ENCODE measurements at places on chromosomes 6 and 20.
A peak's percentile ranks its signal among the peaks of the same experiment; 100 is the strongest.

GRCh38 chr6:131164506-131164905 is 29.2 kb downstream of the AKAP7 start:
- DNase-seq: no peak

- no peak for DNase-seq
Observed at GRCh38 chr20:55953201-55953600, 52.1 kb downstream of the CBLN4 start.

DNA sequence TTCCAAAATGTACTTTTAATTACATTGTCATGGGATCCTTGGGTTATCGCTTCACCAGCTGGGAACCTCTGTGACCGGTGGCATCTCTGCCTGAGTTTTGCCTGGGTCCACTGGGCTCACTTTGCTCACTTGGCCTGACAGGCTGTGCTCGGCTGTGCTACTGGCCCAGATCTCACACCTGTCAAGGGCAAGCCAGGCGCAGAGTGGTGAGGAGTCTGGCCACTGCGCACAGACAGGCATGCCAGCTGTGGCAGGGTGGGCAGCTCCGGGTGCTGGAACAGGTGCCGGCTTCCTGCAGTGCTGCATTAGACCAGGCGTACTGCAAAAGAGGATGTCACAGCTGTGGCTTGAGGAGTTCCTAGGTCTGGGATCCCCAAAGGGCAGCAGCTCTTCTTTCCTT is 489.8 kb downstream of the TENT5A start:
- DNase-seq: no peak

- DNase-seq: no peak
Observed at GRCh38 chr6:46715141-46715540, 20.0 kb downstream of the PLA2G7 start.

DNA sequence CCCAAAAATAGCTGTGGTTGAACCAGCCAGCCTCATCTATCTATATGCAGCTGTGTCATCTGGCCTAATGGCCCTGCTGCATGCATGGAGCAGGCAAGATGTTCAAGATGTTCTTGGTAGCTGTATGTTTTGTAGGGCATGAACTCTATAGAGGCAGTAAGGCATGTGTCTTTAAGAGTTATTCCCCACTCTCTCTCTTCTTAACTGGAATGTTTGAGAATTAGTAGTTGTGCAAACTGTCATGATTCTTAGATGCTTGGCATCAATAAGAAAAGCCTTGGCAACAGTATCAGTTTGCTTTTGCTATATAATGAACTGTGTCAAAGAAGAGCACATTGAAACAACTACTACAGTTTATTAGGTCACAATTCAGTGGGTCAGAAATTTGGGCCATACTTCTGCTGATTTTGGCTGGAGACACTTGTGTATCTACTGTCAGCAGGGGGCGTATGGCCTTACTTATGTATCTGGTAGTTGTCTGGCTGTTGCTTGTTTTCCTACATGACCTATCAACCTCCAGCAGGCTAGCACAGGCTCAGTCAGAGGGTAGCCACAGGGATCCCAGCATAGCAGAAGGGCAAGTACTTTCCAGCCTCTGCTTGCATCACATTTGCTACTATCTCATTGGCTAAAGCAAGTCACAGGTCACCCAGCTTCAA is 56.1 kb upstream of the LAMP5 start:
- DNase-seq: no peak

GRCh38 chr20:46152824-46153586 is 34.9 kb downstream of the CD40 start:
- DNase-seq: no peak

DNA sequence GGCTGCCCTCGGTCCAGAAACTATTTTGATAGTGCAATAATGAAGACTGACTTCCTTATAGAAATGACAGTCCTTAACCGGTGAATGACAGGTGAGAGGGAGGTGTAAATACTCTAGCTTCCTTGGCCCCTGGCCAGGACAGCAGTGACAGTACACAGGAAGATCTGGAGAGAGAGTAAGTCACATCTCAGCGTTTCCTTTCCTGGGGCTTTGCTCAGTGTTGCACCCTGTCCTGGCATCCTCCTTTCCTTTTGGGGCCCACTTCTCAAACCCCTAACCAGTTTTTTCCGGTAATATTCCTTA is 336.9 kb downstream of the CD83 start:
- DNase-seq: peak; percentile 66

GRCh38 chr6:133131621-133132465 is 109.3 kb upstream of the EYA4 start:
- DNase-seq: peak; percentile 48

GRCh38 chr20:2465100-2465499 is 5.5 kb downstream of the SNRPB start:
- no peak for DNase-seq

- no peak for DNase-seq
Observed at GRCh38 chr6:100185615-100186014, 191.6 kb upstream of the MCHR2 start.

GRCh38 chr6:2958776-2959175 is 12.6 kb downstream of the SERPINB6 start:
- DNase-seq: no peak

DNA sequence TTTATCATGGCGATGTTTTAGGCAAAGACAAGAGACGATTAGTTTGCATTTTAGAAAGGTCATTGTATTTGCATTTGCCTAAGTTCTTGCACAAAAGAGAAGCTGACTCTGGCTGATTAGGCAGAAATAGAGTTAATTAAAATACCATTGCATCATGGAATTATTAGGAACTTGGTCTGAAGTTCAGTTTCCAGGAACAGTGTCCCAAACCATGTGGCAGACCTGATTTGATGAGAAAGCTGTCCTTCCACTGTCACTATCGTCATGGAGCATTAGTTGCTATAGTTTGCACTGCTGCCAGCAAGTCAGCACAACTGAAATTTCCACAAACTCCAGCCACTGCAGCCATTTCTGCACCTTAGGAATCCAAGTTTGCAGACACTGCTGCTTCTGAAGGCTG is 24.3 kb upstream of the MCUR1 start:
- DNase-seq: no peak

GRCh38 chr20:6083926-6084325 is 30.1 kb upstream of the LRRN4 start:
- DNase-seq: no peak

DNA sequence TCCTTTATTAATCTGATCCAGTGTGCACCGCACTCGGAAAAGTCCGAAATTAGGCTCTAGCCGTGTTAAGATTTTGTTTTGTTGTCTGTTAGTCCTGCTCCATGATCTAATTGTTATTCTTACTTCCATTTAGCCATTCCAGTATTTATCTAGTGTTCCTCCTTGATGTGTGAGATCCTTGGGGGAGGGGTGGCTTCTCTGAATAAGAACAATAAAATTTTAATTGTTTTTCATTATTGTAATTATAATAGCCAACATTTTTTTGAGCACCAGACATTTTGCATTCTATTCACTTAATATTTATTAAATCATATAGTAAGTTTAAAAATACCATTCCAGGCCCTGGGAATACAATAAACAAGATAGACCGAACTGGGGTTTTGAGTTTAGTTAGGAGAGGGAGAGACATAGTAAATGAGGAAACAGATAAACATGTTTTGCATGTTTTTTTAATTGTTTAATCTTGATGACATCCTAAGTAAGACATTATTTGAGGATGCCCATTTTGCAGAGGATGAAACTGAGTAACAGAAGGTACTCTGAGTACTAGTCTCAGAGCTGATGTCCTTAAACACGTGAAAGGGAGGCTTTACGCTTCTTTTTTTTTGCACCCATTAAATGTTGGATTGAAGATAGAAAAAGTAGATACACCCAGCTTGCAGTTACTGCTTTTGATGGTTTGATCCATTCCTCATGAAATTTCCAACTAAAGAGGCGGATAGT is 1.2 kb downstream of the CBFA2T2 start:
- no peak for DNase-seq

GRCh38 chr6:36066817-36067216 is 39.2 kb downstream of the MAPK14 start:
- no peak for DNase-seq

- no peak for DNase-seq
Observed at GRCh38 chr20:44644667-44645131, 6.8 kb downstream of the ADA start.

DNA sequence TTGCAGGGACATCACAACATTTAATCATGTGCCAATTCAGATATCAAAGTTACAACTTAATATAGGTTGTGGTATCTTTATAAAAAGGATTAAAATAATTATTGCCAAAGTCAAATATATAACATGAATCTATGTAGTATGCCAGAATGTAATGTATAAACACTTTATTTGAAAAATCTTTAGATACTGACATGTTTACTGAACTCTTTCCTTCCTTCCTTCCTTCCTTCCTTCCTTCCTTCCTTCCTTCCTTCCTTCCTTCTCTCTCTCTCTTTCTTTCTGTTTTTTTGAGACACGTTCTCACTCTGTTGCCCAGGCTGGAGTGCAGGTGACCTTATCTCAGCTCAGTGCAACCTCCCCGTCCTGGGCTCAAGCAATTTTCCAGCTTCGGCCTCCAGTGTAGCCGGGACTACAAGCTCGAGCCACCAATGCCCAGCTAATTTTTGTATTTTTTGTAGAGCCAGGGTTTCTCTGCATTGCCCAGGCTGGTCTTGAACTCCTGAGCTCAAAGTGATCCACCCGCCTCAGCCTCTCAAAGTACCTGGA is 496.8 kb upstream of the CITED2 start:
- no peak for DNase-seq

DNA sequence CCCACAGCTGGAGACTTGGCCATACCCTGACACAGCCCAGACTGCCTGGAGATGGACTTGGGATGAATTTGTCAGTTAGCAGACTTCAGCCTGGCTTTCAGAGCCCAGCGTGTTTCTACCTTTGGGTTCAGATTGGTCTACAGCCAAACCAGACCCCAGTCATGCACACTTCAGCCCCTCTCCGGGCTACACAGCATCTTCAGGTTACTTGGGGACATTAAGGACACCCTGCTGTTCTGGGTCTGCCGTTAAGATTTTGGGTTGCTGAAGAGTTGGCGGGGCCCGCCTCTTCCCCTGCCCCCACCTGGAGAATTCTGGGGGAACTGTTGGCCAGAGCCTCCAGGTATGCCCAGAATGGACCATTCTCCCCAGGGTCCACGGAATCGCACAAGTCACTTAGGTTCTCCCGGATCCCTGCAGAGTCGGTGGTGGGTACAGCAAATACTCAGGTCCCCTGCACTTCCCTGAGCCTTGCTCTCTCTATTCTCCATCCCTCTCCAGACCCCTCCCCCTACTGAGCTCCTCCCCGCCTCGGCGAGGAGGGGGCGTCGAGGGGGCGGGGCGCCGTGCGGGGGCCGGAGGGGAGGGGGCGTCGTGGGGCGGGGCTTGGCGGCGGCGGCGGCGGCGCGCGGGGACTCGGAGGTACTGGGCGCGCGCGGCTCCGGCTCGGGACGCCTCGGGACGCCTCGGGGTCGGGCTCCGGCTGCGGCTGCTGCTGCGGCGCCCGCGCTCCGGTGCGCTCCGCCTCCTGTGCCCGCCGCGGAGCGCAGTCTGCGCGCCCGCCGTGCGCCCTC is at the start of gene PTK7:
Gene PTK7 (plus strand): TSS at position 645 of the 794 bp plus-strand sequence. CDS start 175 bp downstream, outside the sequence.
- peak; percentile 79 for DNase-seq

- DNase-seq: no peak
Observed at GRCh38 chr6:11330413-11330760, 97.9 kb upstream of the NEDD9 start.

GRCh38 chr20:52312132-52312729 is 120.7 kb upstream of the ZFP64 start:
- DNase-seq: no peak

GRCh38 chr6:157471077-157471686 is 90.2 kb downstream of the ZDHHC14 start:
- no peak for DNase-seq

Measured in right cardiac atrium (tissue), 5 donors.